Epithelial cell of proximal tubule (primary cell): ENCODE measurements at places on chromosomes 6 and 20. TPM values are rescaled to one million over a fixed set of nuclear protein-coding genes. Genes with fewer than 3 reads are reported as not detected.

GRCh38 chr6:31467151-31467550 is 30.8 kb upstream of the MICB start:
- DNase-seq = no peak

GRCh38 chr20:60586269-60587050 is 628.2 kb downstream of the CDH26 start:
- DNase-seq = no peak

DNA sequence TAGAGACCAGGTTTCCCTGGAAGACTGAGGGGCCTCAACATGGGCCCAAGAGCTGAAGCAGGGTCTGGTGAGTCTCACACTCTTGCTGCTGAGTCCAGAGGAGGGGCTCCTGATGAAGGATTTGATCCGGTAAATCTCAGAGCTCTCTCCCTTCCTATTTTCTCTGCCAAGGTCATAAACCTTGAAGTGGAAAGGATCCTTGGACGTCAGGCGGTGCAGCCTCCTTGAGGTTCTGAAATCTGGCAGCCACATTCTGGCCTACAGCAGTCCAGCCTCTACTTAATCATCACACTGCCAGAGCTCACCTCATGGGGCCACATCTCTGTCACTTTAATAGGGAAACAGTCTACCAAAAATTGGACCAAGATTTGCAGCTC is 24.0 kb downstream of the ACSS1 start:
- no peak for DNase-seq

DNA sequence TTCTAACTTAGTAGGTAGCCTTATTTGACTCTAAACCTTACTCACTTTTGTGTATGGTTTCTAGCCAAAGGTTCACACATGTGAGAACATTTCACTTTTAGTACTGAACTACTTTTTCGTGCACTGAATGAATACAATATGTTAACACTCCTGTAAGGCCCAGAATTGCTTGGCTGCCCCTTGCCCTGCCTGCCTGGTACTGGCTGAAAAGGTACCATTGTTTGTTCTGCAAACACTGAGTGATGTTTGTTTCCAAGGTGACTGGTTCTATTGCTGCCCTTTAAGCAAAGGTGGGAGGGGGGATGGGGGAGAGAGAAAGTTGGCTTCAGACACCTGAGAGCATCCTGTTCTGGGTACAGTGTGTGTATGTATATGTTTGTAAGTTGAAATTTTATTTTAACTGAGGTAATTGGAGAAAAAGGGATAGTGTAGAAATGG is 31.2 kb downstream of the RREB1 start:
- no peak for DNase-seq

The COL11A2 gene
- 0.06 and 0.07 TPM in 2 replicates for total RNA-seq

The PDE10A gene
- 6.9 TPM in 2 replicates for total RNA-seq

DNA sequence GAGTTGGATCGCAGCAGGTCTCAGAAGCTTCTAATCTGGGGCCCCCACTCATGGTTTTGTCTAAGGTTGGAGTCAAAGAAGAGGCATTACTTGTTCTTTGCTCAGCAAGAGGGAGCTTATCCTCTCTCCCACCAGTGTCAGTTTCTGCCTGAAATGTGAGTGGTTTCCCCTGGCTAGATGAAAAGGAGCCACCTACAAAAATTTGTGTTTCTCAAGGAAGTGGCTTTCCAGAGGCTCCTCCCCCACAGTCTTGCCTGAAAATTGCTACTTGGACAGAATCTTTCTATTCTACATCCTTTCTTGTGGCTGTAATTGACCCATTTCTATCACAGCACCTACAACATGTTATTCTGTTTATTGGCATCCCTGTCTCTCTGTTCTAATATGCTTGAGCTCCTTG is 37.9 kb downstream of the SCML4 start:
- no peak for DNase-seq

- DNase-seq = no peak
These were observed 39.4 kb downstream of the RREB1 start for GRCh38 chr6:7147051-7147671.

DNA sequence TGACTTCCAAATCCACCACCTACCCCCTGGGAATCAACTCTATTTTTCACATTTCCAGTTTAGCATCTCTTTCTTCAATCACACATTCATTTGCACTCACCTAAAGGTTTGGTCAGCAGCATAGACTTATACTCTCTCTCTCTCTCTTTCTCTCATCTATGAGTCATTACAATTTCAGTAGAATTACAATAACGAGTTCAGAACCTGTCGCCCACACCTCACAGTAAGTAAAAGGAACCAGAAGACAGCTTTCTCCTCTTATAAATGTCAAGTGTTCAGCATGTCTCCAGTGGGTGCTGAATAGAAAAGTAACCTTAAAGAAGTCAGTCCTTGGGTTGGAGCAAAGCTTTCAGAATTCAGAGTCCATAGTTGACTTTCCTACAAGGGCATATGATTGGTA is 1.1 kb upstream of the PHACTR1 start:
- no peak for DNase-seq

GRCh38 chr6:117506180-117506835 is 23.8 kb downstream of the DCBLD1 start:
- DNase-seq = no peak

The RGS19 gene
- 19.7 and 21.8 TPM in 2 replicates for total RNA-seq

- DNase-seq = no peak
These were observed 193.4 kb downstream of the WDR27 start for GRCh38 chr6:169508452-169508851.

The TRIM38 gene
- total RNA-seq = 3.0 and 4.2 TPM in 2 replicates

DNA sequence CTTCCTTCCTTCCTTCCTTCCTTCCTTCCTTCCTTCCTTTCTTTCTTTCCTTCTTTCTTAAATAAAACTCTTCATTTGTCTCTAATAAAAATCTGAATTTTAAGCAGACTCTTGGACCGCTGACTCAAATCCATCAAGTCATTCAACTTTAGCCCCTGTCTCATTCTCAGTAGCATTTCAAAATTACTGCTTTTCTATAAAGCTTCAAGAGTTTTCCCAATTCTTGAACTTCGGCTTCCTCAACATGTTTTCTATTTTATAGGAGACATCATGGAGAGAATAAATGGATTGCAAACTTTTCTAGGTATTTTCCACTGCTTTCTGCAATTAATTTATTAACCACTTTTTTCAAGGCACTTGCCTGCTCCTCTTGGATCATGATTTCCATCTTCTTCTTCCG is 497.1 kb upstream of the GJE1 start:
- DNase-seq = no peak

The MYLK4 gene
- 0.07 and 0.46 TPM in 2 replicates for total RNA-seq

- DNase-seq = no peak
These were observed 143.2 kb upstream of the MLN start for GRCh38 chr6:33947047-33947446.

The ZSCAN23 gene
- 0.87 and 2.6 TPM in 2 replicates for total RNA-seq

- DNase-seq = no peak
These were observed 20.4 kb upstream of the MEP1A start for GRCh38 chr6:46772762-46773161.

DNA sequence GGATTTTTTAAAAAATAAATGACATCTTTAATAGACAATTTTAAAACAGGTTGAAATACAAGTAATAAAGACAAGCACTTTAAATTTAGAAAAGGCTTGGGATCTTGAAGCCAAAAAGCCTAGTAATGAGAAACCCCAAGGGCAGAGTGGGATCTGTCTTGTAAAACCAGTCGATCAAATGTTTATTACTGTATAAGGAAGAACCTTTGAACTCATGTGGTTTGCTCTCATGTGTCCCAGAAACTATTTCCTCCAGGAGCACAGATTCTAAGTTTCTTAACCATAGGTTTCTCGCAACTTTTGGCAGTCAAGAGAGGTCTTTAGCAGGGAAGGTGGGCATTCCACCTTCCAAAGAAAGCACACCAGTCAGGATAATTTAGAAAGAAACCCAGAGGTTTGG is 541.7 kb upstream of the BTBD3 start:
- no peak for DNase-seq

The NRSN1 gene
- not detected in 2 replicates for total RNA-seq

The PCK1 gene
- total RNA-seq = not detected in 2 replicates

GRCh38 chr20:43188861-43189553 is 699 bp downstream of the PTPRT start:
- DNase-seq = no peak

DNA sequence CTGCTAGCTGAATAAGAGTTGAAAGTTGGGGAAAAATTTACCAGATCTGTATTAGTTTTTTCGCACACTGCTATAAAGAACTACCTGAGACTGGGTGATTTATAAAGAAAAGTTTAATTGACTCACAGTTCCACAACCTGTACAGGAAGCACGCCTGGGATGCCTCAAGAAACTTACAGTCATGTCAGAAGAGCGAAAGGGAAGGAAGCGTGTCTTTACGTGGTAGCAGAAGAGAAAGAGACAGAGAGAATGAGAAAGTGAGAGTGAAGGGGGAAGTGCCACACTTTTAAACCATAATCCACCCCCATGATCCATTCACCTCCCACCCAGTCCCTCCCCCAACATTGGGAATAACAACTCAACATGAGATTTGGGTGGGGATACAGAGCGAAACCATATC is 79.6 kb downstream of the KHDC1L start:
- no peak for DNase-seq

The C20orf141 gene
- total RNA-seq = 1.1 TPM in 1 of 2 replicates, not detected in the other

The ZNF311 gene
- 0.52 and 0.65 TPM in 2 replicates for total RNA-seq

The WFDC10B gene
- total RNA-seq = not detected in 2 replicates

DNA sequence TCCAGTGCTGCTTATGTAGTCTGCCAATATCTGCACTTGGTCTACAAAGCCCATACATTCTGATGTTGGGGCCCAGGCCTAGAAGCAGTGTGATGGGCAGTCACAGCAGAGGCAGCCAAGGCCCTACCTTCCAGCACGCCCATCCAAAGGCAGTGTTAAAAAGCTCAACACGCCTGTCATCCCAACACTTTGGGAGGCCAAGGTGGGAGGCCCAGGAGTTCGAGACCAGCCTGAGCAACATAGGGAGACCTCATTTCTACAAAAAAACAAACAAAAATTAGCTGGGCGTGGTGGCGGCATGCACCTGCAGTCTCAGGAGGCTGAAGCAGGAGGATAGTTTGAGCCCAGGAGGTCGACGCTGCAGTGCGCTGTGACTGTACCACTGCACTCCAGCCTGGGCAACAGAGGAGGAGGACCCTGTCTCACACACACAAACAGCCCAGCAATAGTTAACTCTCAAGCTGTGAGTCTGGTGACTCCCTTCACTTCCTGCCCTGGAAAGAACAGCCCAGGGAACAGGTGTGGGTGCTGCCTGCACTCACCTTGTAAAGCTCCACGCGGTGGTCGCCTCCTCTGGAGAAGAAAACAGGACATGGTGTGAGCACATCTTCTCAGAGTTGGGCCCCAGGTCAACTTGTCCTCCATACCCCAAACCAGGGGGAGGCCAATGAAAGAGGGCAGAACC is 68.8 kb downstream of the PYGB start:
- no peak for DNase-seq

- no peak for DNase-seq
These were observed 185.1 kb downstream of the CLIC5 start for GRCh38 chr6:45830441-45831139.

DNA sequence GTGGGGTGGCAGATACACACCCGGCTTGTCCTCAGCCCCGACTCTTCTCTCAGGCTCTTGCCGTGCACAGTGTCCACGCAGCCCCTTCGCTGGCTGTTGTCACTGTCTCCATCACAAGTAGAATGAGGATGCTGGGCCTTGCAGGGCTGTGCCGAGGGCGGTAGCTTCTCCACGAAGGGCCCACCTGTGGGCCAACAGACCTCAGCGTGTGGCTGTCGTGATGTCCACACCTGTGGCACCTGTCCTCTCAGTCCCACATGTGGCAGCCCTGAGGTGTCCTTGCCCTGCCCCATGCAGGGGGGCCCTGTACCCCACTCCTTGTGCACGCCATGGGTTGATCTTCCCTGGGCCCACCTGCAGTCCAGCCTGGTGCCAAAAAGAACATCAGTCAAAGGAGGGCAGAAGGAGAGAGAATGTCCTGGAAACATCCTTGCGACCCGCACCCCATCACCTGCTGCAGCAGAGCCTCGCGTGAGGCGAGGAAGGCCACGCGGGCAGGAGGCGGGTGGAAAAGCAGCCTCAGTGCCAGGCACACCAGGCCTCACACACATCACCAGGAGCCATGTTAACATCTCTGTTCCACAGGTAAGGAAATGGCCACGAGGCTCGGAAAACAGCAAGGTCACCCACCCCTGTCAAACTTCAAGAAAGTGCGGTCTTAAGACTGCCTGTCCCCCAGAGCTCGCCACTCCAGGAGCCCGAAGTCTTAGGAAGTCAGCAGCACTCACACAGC is 22.3 kb upstream of the AFDN start:
- DNase-seq = no peak

GRCh38 chr6:44558832-44559251 is 171.3 kb downstream of the CDC5L start:
- DNase-seq = no peak

GRCh38 chr6:109389650-109390274 is 7.5 kb upstream of the CD164 start:
- no peak for DNase-seq

DNA sequence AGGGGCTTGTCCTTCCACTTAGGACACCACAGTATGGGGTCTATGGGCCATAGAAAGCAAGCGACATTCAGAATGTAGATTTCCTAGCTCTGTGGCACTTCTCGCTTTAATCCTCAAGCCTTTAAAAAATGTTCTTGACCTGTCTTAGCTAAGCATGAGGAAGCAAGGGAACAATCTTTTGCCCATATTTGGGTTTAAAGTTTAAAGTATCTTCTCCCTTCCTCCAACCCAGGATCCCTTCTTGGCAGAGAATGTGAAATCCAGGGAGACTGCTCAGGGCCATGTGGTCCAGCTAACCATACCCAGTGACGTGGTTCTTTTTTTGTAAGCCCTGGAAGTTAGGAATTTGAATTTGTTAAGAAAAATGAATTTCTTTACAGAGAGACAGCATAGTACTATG is 289.9 kb downstream of the BTBD9 start:
- no peak for DNase-seq

DNA sequence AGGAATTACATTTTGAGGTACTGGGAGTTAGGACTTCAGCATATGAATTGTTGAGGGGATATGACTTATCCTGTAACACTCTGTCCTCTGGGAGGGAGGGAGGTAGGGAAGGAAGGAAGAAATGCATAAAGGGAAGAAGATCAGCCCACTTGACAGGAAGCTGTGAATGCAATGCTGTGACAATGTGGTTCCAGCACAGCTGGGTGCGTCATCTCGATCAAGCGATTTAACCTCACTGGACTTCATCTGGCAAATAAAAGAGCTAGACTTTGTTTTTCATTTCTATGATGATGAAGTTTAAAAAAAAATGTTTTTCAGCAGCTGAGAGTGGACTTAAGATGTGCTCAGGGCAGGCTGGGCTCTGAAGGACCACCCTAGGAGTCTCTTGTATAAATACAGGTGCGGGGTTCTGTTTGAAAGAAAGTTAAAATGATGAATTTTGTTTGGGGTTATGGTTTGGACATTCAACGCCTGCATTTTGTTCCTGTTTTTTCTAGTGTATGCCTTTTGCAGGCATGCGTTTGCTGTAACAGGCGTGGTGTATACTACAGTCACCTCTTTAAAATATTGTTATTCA is 178.1 kb downstream of the RIMS1 start:
- no peak for DNase-seq

The BPI gene
- not detected in 2 replicates for total RNA-seq

GRCh38 chr20:56691325-56691998 is 62.4 kb downstream of the TFAP2C start:
- DNase-seq = no peak
